ENCODE measurements at places on chromosomes 12 and 14.

- DNase-seq: no peak
Measured at GRCh38 chr14:58825606-58826005, 187.8 kb downstream of the DACT1 start.

DNA sequence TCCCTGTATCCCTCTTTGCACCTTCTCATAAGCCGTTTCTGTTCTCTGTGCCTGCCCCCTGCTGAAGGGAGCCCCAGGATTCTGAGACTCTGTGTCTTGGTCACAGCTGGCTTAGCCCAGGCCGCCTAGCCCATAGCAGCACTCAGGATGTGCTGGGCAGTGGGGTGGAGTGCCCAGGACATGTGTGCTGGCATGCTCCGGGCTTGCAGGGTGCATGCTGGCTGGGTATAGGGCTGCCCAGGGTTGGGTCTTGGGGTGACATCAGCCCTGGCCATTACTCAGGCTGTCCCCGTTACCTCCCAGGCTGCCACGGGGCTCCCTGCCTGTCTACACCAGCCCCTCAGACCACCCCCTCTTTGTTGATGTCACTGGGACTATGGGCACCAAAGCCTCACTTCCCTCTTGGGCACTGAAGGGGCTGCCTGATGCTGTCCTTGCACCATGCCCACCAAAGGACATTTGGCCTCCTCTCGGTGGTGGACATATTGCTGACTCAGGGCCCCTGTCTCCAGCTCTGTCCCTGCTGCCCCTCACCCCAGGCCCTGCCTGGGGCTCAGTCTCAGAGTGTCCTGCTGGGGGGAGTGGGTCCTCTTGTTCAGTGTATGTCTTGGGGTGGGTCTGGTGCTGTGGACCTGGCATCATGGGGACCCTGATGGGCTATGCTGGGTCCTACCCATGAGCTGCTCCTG, 2.4 kb downstream of the CEP170B start:
- DNase-seq: no peak

GRCh38 chr14:91331721-91332120, 85.9 kb downstream of the CCDC88C start:
- DNase-seq: no peak

- no peak for DNase-seq
Measured at GRCh38 chr14:72906316-72906715, 12.4 kb upstream of the DPF3 start.
